ENCODE measurements at places on chromosomes 12 and 14.

DNA sequence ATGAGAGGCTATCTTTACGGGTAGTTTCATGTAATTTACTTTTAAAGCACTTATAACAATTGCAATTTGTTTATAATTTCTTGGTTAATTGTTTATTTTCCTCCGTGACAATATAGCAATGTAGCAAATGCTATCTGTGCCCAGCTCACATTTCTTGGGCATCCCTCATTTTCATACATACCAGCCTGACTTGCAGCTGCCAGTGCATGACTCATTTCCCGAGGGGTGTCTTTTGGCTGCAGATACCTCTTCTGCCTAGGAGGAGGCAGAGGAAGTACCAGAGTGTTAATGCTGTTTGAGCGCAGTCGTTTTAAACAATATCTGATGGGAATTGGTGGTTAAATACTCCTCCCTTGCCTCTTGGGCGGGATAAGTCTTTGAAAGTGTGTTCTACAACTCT is 104.2 kb upstream of the ABCD2 start:
- no peak for DNase-seq

DNA sequence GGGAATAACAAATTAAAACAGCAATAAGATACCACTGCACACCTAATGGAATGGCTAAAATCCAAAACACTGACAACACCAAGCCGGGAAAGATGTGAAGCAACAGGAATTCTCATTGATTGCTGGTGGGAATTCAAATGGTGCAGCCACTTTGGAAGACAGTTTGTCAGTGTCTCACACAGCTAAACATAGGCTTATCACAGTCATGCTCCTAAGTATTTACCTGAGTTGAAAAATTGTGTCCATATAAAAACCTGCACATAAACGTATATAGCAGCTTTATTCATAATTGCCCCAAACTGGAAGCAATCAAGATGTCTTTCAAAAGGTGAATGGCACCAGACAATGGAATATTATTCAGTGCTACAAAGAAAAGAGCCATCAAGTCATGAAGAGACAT is 21.6 kb downstream of the GNPTAB start:
- DNase-seq, result no peak

- no peak for DNase-seq
These were observed 196.6 kb downstream of the GLT1D1 start for GRCh38 chr12:129049917-129050316.

DNA sequence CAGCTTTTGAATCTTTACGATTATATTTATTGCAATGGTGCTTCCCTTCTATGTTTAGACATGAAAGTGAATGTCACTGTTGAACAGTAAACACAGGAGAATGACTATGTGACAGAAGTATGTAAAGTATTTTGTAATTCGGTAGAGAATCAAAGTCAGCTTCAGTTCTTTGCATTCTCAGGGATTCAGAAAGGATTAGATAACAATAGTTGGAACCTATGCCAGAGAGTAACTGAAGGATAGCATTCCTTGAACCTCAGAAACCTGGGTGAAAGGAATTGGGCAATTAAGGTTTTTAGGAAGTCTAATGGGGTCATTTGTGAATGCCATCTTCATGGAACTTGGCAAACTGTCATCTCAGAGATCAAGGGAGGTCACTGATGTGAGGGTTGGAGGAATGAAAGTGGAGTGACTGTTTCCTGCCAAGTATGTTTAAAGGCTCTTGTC is 305.3 kb upstream of the DDHD1 start:
- DNase-seq, result no peak

GRCh38 chr12:71142016-71142415 is 15.8 kb downstream of the TSPAN8 start:
- DNase-seq, result no peak

DNA sequence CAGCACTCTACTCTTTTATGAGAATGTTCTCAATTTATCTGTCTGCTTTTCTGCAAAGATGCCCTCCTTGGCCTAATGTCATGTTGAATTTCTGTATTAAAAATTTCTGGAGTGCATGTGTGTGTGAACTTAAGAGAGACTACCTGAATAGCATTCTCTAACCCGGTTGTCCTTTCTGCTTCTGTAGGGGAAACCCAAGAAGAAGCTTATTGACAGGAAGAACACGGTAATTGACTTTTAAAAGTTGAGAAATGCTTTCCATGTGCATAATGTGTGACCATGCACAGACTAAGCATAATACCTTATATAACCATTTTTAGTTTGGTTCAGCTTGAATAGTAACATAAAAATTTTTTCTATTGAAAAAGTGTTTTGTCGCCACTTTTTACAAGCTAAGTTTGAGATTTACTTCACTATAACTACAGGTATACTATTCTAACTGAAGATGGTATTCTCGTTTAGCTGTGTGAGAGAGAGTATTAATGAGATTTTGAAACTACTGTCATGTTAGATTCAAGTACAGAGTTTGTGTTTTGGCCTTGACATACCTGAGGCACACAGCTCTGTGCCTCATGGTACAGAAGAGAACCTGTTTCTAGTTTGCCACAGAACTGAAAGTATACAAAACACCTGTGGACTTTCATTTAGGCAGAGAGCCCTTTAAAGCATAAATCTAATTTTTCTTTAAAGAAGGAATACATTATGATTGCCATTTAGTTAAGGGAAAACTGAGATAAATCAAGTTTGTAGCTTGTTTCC is 96.8 kb downstream of the TTLL5 start:
- no peak for DNase-seq

- no peak for DNase-seq
These were observed 244.0 kb downstream of the SNAPC1 start for GRCh38 chr14:62006116-62006731.

DNA sequence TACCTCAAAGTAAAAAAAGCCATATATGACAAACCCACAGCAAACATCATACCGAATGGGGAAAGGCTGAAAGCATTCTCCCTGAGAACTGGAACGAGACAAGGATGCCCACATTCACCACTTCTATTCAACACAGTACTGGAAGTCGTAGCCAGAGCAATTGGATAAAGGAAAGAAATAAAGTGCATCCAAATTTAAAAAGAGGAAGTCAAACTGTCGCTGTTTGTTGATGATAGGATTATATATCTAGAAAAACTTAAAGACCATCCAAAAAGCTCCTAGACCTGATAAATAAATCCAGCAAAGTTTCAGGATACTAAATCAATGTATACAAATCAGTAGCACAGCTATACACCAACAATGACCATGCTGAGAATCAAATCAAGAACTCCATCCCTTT is 5.2 kb downstream of the NDUFA12 start:
- DNase-seq, result no peak

GRCh38 chr12:27034607-27035293 is 12.4 kb downstream of the MED21 start:
- no peak for DNase-seq

- DNase-seq, result no peak
These were observed 162.7 kb downstream of the KITLG start for GRCh38 chr12:88417531-88417930.

- DNase-seq, result peak; percentile 41
These were observed 601 bp downstream of the ZNF839 start for GRCh38 chr14:102320033-102320660.

DNA sequence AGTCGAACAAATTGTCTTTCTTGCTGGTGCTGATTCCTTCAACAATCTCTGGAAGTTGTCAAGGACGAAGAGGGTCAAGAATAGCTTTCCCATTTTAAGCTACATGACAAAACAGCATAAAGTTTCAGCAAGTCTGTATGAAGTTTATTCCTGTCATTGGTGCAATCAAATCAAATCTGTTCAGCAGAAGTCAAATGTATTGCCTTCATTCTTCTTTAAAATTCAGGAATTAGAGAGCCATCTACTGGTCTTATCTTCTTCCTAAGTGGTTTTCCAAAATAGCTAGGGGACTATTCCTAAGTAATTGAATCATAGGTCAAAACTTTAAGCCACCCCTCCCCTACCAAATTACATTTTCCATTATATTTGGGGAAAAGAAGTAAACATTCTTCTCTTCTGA is 990.2 kb downstream of the GALC start:
- DNase-seq, result no peak

- no peak for DNase-seq
These were observed 854.8 kb upstream of the SEL1L start for GRCh38 chr14:82388488-82388887.

GRCh38 chr14:69921052-69921451 is 41.8 kb downstream of the SMOC1 start:
- no peak for DNase-seq

DNA sequence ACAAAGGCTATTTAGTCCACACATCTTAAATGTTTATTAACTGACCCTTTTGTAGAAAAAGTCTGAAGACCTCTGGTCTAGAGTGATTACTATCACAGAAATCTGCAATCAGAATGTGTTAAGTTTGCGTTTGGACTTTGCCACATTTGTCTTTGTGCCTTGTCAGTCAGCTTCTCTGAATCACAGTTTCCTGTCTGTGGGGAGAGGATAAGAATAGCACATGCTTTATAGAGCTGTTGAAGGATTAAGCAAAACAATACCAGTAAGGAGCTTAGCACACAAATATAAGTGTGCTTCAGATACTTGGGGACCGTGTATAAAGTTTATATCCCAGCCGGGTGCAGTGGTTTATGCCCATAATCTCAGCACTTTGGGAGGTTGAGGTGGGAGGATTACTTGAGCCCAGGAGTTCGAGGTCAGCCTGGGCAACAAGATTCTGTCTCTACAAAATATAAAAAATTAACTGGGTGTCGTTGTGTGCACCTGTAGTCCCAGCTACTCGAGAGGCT is 63.0 kb upstream of the BTG1 start:
- DNase-seq, result no peak

GRCh38 chr14:73717711-73718417 is 3.7 kb upstream of the PNMA1 start:
- no peak for DNase-seq

DNA sequence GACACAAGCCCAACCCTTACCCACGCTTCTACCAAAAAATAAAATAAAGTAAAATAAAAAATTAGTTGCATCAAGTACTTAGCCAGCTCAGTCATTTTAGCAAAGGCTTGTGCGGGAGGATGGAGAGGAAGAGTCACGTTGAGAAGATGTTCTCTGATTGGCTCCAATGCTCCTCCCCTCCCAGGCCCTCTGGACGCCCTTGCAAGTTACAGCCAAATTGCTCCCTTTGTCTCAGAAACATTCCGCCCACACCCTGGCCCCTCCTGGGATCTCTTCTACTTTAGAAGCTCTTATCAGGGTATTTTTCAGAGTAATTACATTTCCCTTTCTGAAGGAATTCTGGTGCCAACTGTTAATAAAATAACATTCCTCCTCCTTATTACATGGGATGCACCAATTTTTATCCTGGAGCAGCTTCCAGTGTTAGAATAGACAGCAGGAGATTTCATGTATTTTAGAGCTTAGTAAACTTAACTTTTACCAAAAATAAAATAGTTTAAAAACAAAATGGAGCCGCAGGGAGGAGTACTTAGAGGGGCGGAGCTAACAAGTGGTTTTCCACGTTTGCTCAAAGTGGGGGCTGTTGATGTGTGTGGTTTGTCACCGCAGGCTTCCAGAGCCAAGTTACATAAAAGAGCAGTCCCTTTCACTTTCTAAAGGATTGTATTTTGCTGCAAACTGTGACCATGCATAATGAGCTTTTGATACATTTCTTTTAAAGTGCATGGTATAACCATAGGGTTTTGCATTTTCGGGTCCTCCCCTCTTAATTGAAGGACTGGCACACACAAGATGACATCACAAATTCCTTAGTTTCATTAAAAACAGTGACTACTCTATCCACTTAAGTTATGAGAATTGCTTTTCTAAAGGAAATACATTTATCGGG is 71.7 kb upstream of the RAP1B start:
- DNase-seq, result peak; percentile 56

- no peak for DNase-seq
These were observed 155.4 kb upstream of the NEDD1 start for GRCh38 chr12:96751626-96752025.

GRCh38 chr12:50609292-50609874 is 104.6 kb downstream of the DIP2B start:
- no peak for DNase-seq

- no peak for DNase-seq
These were observed 134.4 kb downstream of the DACT1 start for GRCh38 chr14:58772116-58772515.

- no peak for DNase-seq
These were observed 7.5 kb upstream of the PYROXD1 start for GRCh38 chr12:21429994-21430393.

GRCh38 chr14:59534361-59534987 is 42.1 kb downstream of the CCDC175 start:
- DNase-seq, result no peak

- DNase-seq, result peak; percentile 19
These were observed 67.2 kb downstream of the DIO3 start for GRCh38 chr14:101628471-101628966.

DNA sequence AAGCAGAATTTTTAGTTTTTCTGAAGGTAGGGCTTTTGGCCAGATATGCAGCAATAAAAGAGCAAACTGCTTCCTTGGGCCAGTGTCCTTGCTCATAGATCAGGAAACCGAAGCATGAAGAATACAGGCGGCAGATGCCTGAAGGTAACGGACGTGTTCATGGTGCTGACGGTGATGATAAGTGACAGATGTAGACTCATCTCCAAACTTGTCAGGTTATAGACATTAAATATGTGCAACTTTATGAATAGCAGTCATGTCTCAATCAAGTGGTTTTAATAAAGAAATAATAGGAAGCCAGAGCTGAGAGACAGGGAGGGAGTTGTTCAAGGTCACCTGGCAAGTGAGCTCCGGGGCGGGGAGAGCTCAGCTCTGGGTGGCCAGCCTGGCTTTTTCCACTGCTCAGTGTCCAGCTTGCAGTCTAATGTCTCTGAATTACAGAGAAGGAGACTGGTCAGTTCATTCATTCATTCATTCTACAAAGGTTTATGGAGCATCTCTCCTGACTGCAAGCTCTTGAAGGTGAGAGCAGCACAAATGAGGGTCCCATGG is 1.0 kb downstream of the SERPINA5 start:
- DNase-seq, result no peak

DNA sequence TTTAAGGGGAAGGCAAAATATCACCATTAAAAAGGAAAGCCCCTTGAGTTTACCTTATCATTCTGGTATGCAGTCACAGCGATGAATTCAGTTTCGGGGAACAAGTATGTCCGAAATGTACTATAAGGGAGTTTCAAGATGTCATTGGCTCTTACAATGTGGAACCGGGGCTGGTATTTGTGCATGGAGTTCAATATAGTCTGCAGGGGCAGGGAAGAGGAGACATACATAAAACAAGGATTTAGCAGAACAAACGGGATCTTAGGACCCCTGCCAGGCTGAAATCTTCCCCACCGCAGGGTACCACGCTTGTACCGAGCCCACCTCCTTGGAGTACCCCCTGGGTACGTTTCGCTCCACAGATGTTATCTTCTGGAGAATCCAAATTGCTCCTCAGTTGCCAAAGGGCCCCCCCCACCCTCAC is 4.5 kb downstream of the TBX3 start:
- no peak for DNase-seq

DNA sequence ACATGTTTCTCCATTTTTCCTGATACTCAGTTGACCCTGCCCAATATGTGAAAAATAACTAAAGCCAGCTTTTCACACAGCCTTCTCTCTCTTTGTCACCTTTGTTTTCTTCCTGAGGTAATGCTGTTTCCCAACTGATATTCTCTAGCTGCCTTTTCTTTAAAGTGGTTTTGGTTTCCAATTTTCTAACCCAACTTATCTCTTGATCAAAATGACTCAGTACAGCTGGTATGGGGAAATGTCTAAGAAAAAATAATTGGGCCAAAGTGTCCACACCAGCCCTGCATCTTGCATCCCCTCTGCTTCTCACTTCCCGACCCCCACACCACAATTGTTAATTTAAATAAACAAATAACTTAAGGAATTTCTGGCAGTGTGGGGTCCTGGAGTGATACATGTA is 193.8 kb downstream of the SYT1 start:
- DNase-seq, result no peak

GRCh38 chr14:24612196-24612595 is 2.7 kb upstream of the GZMH start:
- no peak for DNase-seq

GRCh38 chr12:32494656-32495055 is 95.3 kb downstream of the FGD4 start:
- no peak for DNase-seq
